NCI-H1930 (cell line): ENCODE measurements at places on chromosomes 6 and 20.

DNA sequence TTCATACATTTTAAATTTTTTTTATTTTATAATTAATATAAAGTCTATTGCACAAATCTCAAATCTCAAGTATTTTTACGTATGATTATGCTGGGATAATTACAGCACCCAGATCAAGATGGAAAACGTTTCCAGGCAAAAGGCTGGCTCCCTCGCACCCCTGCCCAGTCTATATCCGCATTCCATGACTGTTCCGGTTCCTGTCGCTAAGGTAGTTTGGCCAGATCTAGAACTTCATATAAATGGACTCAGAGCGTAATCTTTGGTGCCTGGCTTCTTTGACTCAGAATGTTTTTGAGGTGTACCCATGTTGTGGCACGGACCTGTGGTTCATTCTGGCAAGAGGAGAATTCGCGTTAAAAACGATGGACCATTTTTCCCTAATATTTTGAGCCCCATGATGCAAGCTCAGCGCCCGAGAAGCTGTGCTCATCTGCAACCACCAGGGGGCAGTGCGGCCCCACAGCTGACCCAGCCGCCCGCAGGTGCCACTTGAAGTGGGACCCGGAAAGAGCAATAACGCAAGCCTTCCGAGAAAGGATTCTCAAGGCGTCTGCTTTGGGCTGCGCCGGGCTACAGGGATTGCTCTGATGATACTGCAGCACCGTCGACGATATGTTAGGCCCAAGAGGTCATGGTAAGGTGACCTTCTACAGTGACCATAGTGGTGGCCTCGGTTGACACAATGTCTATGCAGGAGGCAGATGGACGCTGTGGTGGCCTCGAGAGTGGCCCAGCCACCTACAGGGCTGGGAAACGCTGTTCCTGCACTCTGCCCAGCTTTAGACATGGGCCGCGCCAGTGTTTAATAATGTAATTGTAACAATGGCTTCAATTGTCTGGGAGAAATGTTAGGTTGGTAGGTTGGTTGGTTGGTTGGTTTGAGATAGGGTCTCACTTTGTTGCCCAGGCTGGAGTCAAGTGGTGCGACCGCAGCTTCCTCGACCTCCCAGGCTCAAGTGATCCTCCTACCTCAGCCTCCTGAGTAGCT is 160.1 kb downstream of the ZMYND8 start:
- peak; percentile 48 for DNase-seq

GRCh38 chr6:131761060-131761761 is 46.6 kb upstream of the ENPP1 start:
- no peak for DNase-seq

- no peak for DNase-seq
These were observed 162.9 kb upstream of the SASH1 start for GRCh38 chr6:148179786-148180185.

GRCh38 chr6:84498905-84499304 is 265.5 kb downstream of the TBX18 start:
- DNase-seq, result no peak

- DNase-seq, result no peak
These were observed 17.5 kb upstream of the CCN2 start for GRCh38 chr6:131968656-131969055.

DNA sequence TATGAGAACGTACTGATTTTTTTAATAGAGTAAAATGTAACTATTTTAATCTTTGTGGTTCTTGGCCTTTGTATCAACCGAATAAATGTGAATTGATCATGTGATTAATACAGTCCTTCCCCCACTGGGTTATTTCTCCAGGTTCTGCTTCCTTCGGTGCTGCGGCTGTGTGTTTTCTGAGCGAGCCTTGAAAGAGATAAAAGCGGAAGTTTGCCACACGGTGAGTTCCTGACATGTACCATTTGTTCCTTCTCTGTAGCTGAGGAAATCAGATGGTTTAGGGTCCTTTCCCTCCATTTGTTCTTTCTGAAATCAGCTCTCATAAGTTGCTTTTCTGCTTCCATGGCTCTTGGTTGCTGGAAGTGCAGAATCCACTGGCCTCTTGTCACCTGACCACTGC is 15.5 kb downstream of the RTF2 start:
- no peak for DNase-seq

DNA sequence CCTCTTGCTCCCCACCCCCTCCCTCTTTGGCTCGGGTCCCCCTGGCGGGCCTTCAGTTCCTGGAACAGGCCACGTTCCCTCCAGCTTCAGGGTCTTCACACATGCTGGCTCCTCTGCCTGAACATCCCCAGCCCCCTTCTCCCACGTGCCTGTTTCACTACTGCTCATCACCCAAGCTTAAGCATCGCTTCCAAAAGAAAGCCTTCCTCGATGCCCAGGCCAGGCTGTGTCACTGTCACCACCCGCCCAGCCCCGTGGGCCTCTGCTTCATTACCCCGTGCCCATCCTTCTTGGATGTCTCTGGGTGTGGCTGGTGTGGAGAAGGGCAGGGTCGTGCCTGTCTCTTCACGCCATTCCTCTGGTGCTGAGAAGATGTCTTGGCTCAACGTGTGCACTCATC is 2.8 kb downstream of the DLGAP4 start:
- no peak for DNase-seq

DNA sequence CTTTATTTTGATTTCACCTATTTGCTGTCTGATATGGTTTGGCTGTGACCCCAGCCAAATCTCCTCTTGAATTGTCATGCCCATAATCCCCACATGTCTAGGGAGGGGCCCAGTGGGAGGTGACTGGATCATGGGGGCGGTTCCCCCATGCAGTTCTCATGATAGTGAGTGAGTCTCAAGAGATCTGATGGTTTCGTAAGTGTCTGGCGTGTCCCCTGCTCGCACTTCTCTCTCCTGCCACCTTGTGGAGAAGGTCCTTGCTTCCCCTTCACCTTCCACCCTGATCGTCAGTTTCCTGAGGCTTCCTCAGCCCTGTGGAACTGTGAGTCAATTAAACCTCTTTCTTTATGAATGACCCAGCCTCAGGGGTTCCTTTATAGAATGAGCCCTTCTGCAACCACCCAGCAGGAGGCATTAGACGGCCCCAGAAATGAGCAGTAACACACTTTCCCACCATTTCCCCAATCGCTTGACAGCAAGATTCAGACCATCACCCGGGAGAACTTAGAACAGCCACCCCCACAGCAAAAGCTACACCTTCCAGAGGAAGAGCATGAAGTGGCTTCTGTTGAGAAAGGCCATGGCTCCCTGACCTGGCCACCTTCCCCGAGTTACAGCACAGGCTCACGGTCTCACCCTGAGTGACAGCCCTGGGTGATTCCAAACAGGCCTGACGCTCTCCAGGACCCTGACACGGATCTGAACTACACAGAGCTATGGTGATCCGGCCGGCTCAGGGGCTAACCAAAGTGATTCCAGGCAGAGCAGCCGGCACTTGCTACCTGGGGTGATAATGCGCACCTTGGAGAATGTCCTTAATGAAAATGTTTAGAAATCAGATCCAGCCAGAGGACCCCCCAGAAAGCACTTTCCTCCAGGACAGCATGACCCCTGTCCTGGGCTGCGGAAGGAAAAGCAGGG is 131.2 kb upstream of the CDH4 start:
- peak; percentile 58 for DNase-seq

GRCh38 chr20:8435285-8436035 is 303.4 kb downstream of the PLCB1 start:
- no peak for DNase-seq

DNA sequence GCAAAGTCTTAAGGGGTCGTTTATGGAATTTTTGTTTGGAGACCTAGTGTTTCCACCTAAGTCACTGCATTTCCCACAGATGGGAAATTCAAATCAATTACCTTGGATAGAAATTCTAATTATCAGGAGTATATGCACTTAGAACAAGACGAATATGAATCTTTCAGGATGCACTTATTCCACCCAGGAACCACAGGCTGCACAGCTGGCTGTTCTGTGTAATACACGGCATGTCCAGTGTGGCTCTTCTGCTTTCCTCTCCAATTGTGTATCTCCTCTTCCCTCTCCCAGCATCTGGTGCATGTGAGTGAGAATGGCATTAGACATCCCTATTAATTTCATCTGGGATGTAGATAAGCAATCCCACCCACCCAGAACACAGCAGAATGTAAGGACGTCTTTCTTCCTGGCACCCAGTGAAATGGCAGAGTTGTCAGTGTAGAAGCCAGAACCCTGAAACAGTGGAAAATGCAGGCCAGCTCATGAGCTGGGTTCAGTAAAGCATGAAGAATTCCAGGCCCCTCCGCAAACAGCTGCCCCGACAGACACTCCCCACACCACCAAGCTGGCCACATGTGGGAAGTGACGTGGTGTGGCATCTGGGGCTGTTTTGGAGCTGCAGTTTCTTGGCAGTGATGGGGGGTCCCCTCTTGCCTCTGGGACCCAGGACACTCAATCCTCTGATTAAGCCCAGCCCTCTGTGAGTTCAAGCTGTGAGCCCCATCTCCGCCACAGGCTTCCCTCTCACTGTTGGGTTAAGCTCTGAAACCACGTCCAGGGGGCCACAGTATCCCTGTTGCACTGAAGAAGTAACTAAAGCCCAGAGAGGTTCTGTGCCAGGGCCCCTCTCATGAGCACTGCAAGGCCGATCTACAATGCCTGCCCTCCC is 180.1 kb upstream of the CST7 start:
- DNase-seq, result no peak

- no peak for DNase-seq
These were observed 226.2 kb upstream of the MARCKS start for GRCh38 chr6:113630738-113631535.

GRCh38 chr6:93515736-93516135 is 96.4 kb upstream of the EPHA7 start:
- DNase-seq, result no peak

DNA sequence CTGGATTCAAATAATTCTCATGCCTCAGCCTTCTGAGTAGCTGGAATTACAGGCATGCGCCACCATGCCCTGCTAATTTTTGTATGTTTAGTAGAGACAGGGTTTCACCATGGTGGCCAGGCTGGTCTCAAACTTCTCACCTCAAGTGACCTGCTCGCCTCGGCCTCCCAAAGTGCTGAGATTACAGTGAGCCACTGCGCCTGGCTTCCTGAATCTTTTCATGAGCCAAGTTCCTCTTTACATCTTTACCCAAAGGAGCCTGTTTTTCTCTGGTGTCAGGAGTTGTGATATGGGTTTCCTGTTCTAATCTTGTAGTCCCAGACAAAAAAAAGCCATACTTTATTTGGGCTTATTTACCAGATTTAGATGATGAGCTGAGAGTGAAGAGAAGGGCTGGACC is 34.4 kb downstream of the PCNA start:
- DNase-seq, result no peak

- peak; percentile 22 for DNase-seq
These were observed 3.0 kb downstream of the E2F3 start for GRCh38 chr6:20404641-20405032.

DNA sequence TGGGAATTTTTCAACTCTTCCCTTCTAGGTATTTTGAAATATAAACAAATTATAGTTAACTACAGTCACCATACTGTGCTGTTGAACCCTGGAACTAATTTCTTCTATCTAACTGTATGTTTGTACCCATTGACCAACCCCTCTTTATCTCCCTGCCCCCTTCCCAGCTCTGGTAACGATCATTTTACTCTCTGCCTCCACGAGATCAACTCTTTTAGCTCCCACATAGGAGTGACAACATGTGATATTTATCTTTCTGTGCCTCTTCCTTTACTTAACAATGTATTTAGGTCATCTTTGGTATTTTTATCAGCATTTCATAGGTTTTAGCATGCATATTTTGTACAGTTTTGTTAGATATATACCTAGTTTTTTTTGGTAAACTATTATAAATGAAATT is 45.9 kb downstream of the ASXL1 start:
- DNase-seq, result no peak

DNA sequence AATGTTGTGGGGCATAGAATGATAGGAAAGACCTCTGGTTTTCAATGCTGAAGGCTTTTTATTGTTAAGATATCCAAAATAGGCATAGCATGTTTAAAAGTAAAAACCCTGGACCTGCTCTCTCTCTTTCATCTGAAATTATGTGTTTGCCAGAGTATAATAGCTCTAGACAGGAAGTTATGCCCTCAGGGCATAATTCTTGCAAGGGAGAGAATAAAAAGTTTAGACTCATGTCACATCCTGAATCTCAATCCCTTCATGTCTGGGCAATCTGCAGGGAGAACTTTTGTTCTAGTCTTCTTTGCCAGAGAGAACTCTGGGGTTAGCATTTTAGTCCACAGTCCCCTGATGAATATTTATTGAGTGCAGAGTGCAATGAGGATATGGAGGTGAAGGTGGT is 297.3 kb upstream of the FLRT3 start:
- DNase-seq, result no peak

- no peak for DNase-seq
These were observed 7.4 kb downstream of the CALHM5 start for GRCh38 chr6:116518621-116519368.

- no peak for DNase-seq
These were observed 97.0 kb downstream of the TRERF1 start for GRCh38 chr6:42354702-42355101.

- DNase-seq, result no peak
These were observed 16.4 kb upstream of the KIFC1 start for GRCh38 chr6:33375143-33375671.

DNA sequence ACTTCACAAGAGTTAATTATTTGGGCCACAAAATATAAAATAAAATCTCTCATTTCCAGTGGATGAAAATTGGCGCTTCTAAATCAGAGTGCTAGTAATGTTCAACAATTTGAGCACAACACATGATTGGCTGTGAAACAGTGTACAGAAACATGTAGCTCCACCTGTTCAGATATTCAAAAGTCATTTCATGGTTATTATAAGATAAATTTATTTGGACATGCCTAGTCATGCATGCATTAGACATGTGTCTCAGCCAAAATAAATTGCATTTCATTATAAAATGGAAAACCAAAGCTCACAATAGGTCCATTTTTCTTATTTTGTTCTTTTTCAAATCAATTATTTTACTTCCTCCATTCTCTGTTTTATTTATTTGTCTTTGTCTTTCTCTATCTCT is 374.8 kb downstream of the LMBRD1 start:
- no peak for DNase-seq

DNA sequence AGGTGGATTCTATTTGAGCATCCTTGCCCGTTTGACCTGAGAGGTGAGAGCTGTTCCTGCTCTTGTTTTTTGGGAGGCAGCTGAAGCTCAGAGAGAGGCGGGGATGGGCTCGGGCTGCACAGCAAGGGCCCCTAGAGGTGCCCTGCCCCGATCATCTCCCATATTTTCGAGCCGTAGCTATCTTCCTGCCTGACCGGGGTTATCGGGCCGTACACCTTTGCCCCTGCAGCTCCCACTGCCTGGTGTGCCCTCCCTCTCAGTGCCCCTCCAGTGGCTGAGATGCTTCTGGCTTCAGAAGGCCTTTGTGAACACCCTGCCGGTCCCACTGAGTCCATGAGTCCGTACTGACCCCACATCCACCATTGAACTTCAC is 6.7 kb downstream of the SRC start:
- DNase-seq, result no peak
